ENCODE measurements at places on chromosomes 3 and 15.

- no peak for DNase-seq
These were observed 528.6 kb upstream of the LMCD1 start for GRCh38 chr3:7973006-7973405.

DNA sequence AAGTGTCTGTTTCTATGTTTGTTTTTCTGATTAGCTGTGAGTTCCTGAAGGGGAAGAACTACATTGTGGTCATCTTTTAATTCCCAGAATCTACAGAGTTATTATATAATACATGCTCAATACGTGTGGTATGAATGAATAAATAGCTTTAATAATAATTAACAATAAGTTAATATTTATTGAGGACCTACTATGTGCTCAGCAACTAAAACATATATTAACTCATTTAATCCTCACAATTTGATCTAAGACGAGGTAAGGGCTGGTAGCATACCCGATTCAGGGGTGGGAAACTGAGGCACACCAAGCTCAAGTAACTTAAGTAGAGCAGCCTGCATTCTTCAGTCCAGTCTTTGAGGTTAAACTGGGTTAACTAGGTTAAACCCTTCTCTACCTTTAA is 553.8 kb downstream of the FOXP1 start:
- no peak for DNase-seq

GRCh38 chr3:17466028-17466427 is 276.4 kb downstream of the TBC1D5 start:
- no peak for DNase-seq

DNA sequence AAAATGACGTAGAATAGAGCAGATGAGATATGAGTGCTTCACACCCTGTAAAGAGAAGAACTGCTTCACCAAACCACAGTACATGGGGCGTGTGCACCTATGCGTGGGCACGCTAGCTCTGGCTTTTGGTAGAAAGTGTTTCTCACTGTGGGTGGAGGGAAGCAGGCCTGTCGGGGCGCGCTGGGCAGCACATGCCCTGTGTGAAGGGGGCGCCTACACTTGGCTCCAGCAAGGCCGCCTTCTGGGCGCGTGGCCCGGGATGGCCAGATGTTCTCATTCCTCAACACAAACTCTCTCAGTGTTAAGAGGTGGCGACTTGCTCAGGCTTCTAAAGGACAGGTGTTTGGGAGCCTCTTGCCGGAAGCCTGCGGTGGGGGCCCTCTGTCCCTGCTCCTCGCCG is 90.0 kb downstream of the FBLN2 start:
- DNase-seq: no peak

DNA sequence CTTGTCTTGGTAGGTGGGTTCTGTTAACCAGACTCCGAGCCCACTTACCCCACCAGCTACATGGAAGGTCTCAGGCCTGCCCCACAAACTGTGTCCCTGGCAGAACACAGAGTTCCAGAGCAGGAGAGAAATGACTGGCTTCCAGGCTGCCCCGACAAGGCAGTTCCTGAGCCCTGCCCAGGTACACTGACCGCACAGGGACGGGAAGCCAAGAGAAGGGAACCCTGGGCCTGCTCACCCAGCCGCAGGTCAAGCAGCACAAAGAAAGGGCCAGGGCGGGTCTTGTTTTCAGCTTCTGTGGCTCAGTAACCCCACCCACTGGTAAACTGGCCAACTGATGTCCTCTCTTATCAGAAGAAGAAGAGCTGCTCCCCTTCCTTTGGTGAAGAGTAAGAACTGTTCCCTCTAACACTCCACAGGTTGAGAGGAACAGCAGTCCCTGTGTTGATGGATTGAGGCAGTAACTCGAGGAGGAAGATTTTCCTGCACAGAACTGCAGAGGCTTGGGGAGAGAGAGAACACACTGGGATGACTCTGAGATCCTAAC is 68.4 kb downstream of the CRTC3 start:
- DNase-seq: peak; percentile 68

GRCh38 chr15:80275961-80276360 is 23.9 kb upstream of the CTXND1 start:
- DNase-seq: no peak

DNA sequence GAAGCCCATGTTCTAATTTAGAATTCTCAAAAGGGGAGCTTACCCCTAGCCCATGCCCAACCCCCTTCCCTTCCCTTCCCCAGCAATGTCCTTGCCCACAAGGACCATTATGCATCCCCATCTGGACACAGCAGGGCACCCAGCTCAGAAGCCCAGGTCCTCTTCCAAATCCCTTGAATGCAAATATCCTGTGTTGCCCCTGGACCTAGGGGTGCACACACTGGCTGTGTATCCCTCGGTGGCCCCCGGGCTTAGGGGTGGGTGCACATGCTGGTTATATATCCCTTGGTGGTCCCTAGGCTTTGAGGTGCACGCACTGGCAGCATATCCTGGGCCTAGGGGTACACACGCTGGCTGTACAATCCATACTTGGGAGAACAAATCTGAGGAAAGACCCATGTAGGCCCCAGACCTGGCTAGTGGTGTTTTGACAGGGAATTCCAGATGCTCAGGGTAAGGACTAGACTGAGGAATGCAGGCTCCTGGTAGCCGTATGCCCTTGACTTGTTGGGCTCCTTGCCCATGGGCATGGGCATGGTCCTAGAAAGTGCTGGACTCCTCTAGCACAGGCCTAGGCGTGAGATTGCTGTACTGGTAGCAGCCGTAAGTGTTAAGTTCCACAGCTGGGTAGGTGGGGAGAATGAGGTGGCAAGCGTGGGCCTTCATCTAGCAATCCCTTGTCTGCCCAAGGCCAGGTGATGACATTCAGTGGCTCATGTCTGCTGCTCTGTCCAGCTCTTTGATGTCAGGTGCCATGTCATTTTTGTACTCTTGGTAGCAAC is 222.4 kb downstream of the OPA1 start:
- no peak for DNase-seq

GRCh38 chr15:51619331-51620035 is 3.1 kb downstream of the DMXL2 start:
- DNase-seq: no peak

DNA sequence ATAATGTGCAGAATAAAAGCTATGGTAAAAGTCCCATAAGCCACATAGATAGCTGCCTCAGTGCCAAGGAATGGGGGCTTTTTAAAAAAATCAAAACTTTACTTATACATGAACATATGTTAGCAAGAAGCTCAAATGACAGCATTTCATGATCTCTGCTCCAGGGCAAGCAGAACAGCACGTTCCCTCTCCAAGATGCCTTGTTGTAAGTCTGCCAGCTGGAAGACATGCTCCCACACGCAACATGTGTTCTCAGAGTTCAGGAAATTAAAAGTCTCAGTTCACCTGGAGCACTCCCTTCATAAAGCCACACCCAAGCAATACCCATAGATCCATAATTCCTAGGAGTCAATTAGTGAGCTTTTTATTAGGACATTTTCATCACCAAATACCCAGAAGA is 52.2 kb downstream of the ABI3BP start:
- no peak for DNase-seq

GRCh38 chr15:92839696-92840095 is 60.4 kb upstream of the CHD2 start:
- no peak for DNase-seq

DNA sequence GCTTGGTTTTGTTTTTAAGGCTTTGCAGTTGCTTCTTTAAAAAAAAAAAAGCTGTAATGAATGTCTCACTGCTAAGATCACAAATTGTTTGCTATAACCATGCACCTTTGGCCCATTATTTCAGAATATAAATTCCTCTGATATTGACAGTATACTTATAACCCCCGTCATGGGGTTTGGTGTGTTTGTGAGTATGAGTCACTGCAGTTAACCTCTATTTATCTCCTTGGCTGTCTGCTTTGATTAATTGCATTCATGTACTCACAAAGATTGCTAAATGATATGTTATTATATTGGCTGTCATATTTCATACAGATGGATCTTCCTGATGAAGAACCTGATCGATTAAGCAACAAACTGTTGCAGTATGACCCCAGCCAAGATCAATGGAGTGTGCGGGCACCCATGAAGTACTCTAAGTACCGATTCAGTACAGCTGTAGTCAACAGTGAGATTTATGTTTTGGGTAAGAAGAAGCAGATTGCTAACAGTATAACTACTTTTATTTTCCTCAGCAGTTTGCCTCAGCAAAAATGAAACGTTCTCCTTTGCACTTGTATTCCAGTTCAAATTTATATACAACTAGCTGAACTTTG is 14.9 kb downstream of the KBTBD12 start:
- DNase-seq: no peak

DNA sequence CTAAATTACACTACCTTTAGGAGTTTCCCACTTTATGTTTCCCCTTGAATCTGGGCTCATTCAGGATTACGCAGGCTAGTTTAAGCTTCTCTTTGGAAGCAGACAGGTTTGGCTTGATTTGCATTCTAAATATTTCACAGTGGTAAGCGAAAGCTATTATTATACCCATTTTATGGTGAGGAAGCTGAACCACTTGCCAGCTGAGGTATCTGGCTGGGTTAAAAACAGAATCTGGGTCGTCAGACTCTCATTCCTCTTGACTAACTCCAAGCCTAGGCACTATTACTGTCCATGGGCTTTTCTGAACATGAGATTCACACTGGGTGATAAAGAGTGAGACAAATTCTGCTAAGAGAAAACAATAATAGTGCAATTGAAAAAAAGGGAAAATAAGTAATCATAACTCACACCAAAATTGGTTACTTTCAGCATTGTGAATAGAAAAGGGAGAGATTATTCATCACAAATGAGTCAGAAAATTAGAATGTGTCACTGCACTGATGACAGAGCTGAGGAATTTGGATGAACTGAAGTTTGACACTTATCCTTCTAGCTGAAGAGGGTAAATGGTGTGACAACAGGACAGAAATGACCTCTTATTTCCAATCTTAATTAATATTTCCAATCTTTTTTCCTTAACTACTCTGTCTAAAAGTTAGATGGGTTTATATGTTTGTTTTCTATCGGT is 211.3 kb downstream of the TIGIT start:
- no peak for DNase-seq

DNA sequence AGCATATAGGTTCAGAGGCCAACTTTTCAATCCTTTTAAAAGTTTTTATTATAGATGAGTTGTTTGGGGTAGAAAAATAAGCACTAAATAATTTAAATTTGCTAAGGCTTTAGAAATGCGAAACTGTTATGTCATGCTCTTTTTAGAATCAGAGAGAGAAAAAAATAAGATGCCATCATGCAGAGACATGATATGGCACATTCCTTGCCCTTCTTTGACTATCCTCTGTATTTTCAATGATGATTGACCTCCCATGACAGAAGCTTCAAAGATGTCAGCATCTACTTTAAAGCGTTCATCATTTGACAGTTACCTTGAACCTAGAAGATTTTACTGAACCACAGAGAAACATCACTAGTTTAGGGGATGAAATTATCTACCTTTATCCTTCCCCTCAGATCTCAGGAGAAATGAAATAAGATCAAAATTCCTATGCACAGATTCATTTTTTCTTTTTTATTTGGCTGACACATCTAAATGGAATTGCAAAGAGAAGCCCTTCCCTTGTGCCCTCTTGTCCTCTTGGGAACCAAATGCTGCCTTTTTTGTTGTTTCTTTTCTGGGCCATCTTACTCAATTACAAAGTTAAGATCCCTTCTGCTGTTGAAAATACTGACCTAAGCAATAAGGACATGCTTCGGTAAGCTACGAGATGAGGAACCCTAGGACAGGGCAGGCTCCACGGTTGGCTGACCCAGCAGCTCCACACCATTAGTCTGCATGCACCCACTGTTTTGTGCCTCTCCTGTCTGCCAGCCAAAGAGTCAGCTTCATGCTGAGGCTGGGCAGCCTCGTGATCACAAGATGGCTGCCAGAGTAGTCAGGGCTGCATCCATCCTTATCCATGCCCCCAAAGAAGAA is 289.7 kb upstream of the TPM1 start:
- DNase-seq: no peak

GRCh38 chr15:63391669-63392360 is 10.2 kb upstream of the CA12 start:
- no peak for DNase-seq

DNA sequence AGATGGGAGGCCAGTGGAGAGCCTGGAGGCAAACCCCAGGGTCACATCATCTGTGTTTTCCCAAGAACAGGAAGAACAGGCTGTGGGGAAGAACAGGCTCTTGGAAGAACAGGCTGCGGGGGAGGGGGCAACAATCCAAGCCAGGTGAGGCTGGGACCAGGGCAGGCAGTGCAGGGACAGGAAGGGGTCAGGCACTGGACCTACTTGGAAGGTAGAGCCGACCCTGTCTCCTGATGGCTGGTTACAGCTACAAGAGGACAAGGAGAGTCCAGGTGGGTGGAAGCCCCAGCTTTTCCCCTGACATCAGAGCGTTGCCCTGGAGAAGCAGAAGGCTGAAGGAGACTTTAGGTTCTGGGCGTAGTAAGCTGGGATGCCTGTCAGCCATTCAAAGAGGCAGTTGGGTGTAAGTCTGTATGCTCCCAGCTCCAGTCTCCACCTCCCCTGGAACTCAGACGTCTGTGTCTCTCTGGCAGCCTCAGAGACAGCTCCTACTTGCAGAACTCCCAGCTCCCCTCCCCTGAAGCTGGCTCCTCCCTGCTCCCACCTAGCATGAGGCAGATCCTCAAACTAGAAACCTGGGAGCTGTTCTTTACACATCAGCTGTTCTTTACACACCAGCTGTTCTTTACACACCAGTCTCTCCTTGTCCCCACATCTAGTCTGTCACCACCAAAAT is 130.9 kb downstream of the DNAJB8 start:
- no peak for DNase-seq

DNA sequence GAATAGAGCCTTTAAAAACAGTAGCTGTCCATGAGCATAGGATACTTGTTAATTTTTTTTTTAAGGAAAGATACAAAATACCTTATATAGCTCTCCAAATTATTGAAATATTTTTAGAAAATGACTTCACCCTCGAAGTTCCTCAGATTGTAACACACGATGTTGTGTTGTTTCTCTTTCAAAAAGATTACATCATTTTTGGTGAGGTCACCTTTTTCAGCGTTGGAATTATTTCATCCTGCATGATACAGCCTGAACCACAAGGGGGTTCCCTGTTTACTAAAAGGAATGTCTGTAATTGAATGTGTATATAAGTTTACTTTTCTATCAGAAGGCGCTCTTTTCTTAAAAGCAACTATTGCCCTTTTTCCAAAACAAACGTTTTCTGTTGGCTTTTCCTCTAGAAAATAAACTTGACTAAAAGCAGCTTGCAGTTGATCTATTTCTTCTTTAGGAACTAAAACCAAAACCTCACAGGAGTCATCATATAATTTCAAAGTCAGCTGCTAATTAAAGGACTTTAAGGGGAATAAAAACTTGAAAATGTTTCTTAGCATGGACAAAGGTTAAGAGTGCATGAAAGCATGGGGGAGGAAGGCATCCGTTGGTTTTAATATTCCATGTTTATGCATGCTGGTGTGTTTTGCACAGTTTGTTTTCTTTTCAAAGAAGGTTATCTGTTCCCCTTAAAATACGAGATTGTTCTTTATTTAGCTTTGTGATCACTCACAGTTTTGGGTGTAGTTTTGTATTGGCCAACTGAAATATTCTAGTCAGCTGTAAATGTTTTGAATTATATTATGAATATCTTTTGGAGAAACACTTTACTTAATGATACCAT is 29.4 kb downstream of the LYSMD4 start:
- peak; percentile 80 for DNase-seq

GRCh38 chr15:93459396-93459795 is 370.4 kb upstream of the RGMA start:
- DNase-seq: no peak
